ENCODE measurements at places on chromosomes 2 and 18. TPM values are rescaled to one million over a fixed set of nuclear protein-coding genes. Genes with fewer than 3 reads are reported as not detected.
A peak's percentile ranks its signal among the peaks of the same experiment; 100 is the strongest.

C18orf63 gene
- total RNA-seq: not detected

DYNAP gene
- not detected for total RNA-seq

- no peak for DNase-seq
Observed at GRCh38 chr2:29423061-29423666, 307.9 kb downstream of the CLIP4 start.

- peak; percentile 43 for DNase-seq
Observed at GRCh38 chr2:70895998-70896764, 39.5 kb upstream of the ATP6V1B1 start.

DNA sequence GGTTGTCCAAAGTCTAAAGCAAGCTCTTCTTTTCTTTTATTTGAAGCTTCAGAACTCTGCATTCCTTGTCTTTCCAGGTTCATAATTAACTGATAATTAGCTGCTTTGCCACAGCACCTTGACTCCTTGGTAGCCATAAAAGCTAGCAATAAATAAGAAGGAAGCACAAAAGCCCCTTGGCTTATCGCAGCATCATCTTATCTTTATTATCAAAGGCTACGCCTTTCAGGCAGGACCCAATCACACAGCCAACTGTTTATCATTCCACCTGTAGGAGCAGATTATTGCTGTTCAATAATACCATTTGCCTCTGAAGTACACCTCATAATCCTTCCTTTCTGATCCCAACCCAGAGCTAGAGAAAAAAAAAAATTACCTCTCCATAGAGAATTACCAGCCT, 489.2 kb downstream of the SATB2 start:
- DNase-seq: no peak

GRCh38 chr2:197707316-197708213, 2.4 kb downstream of the MARS2 start:
- no peak for DNase-seq

DNA sequence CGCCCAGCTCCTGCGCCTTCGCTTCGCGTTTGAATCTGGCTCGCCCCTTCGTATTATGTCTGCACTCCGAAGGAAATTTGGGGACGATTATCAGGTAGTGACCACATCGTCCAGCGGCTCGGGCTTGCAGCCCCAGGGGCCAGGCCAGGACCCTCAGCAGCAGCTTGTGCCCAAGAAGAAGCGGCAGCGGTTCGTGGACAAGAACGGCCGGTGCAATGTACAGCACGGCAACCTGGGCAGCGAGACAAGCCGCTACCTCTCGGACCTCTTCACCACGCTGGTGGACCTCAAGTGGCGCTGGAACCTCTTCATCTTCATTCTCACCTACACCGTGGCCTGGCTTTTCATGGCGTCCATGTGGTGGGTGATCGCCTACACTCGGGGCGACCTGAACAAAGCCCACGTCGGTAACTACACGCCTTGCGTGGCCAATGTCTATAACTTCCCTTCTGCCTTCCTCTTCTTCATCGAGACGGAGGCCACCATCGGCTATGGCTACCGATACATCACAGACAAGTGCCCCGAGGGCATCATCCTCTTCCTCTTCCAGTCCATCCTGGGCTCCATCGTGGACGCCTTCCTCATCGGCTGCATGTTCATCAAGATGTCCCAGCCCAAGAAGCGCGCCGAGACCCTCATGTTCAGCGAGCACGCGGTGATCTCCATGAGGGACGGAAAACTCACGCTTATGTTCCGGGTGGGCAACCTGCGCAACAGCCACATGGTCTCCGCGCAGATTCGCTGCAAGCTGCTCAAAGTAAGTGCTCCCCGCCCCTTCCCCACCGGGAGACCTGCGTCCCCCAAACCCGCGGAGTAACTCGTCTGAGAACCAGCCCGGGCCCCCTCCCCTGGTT, 453 bp downstream of the KCNJ3 start:
- no peak for DNase-seq

- no peak for DNase-seq
Observed at GRCh38 chr2:39640107-39640506, 25.6 kb upstream of the TMEM178A start.

DNA sequence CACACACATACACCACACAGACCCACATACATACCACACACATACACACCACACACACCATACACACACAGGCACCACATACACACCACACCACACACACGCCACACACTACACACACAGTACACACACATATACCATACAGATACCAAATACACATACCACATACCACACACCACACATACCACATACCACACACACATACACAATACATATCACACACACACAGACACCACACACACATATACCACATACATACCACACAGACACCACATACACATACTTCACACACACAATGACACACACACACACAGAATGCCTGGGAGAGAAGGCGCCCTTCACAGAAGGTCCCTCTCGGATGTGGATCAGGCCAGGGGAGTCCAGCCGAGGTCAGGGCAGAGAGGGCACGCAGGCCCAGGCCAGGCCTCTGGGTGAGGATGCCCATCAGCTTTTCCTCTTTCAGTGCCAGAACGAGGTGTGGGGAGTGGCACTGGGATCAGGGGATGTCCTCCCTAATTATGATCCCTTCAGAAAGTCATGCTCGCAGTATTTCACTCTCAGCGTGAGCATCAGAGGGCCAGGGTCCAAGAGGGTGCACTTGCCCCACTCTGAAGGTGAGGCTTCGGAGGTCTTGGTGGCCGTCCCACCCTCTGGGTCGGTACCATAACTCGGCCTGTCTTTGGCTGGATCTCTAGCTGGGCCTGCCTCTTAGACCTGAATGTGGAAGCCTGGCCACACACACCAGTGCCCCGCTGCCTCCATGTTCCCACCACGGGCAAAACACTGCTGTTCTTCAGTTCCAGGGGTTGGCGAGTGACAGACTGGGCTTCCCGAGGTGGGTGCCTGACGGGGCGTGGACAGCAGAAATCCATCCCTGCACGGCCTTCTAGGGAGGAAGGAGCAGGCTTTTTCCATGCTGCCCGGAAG, 70.6 kb upstream of the ODC1 start:
- DNase-seq: no peak
